MM.1S (cell line): ENCODE measurements at places on chromosomes 4 and X.
A peak's percentile ranks its signal among the peaks of the same experiment; 100 is the strongest.

DNA sequence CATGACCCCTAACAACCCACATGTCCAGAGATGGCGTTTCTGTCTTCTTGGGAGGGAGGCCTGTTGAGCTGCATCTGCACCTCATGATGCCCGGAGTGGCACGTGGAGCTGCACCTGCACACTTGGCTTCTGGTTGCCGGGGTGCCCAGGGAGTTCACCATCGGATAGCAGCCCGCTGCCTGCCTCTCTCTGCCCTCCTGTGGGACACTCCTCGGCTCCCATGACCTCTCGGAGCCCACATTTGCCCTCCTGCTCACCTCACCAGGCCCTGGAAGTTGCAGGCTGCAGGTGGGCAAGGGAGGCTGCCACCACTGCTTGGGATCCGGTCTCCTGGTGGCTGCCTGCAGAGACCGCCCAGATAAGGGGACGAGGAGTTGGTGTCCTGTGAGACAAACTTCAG lies 74.1 kb downstream of the TRAPPC11 start:
- DNase-seq, result no peak

DNA sequence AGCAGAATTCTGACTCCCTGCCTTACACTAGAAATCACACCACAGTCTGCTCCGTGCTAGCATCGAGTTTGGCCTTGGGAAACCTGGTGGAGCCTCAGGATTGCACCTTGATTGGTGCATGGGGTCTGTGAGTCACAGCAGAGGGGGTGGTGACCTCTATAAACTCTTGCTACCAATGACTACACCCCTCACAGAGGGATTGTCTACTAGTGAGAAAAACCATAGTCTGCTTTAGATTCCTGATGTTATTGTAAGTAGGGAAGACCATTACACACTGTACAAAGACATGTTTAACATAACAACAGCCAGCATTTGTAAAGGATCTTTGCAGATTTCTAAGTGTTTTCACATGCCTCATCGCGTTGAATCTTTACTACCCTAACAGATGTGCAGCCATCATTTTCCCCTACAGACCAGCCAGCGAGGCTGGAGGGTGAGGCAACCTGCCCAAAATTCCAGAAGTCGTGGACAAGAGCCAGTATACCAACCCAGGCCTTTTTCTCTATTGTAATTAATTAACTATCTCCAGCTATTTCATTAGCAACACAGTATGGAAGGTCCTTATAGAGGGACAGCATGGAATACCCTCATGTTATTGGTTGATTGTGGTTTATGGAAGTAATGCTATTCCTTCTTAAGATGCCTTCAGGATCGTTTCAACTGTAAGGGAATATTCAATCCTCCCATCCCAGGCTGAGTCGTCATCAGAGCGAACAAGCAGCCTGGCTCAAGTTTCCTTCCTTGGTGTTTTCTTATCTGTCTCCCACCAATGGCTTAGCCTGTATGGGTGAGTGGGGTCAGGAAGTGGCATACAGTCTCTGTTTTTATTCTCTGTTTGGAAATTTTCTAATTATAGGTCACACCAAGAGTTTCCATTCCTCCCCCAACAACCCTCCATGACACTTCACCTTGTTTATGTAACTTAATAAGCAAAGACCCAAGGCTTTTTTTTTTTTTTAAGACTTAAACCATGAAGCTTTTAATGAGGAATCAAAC lies 55.9 kb upstream of the KDR start:
- no peak for DNase-seq

DNA sequence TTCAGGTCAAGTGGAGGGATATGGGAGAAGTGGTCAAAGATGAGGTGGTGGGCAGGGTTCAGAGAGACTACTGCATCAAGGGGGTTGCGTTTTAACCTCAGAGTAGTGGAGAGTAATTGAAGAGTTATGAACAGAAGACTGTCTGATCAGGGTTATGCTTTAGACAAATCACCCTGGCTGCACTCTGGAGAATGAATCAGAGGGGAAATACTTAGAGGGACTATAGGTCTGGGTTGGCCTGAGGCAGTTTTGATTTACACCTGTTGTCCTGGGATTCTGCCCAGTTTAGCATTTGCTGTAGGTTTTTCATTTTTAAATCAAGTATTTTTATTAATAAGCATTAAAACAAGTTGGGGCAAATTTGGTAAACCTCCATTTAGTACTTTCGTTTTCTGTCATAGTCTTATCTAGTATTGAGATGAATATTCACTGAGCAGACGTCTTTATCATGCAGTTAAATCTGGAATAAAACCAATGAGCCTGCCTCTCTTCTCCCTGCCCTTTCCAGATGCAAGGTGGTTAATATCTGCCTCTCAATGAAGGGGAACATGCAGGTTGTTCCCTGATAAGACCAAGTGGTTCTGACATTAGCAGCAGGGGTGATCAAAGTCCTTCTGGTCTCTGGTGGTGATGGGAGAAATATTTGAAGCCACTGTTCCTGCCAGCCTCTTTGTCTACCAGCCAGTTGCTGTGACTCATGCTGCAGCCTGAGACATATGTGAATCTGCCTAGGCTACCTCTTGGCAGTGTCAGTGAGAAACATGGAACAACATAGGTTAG lies 116.0 kb upstream of the RPS6KA3 start:
- no peak for DNase-seq

DNA sequence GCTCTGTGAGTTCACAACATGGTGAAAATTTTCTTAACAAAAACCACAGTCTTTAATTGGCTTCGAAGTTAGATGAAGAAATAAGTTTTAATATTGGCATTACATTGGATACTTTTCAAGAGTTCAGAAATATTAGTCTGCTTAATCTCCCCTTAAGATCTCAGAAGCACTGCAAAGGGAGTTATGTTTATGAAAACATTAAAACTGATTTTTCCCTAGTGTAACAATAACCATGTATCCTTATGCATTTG lies 1.5 kb downstream of the SETD7 start:
- DNase-seq, result no peak

- DNase-seq, result no peak
Observed at GRCh38 chrX:22026731-22027130, 5.4 kb upstream of the PHEX start.

DNA sequence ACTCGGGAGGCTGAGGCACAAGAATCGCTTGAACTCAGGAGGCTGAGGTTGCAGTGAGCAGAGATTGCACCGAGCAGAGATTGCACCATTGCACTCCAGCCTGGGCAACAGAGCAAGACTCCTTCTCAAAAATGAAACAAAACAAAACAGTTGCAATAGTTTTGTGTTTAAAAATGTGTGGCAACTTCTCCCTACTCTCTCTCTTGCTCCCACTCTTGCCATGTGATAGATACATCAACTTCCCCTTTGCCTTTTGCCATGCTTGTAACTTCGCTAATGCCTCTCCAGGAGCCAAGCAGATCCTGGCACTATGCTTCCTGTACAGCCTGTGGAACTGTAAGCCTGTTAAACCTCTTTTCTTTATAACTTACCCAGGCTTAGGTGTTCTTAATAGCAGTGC lies 52.5 kb upstream of the INTU start:
- DNase-seq, result no peak

- DNase-seq, result no peak
Observed at GRCh38 chr4:127641524-127641923, 8.8 kb downstream of the INTU start.

DNA sequence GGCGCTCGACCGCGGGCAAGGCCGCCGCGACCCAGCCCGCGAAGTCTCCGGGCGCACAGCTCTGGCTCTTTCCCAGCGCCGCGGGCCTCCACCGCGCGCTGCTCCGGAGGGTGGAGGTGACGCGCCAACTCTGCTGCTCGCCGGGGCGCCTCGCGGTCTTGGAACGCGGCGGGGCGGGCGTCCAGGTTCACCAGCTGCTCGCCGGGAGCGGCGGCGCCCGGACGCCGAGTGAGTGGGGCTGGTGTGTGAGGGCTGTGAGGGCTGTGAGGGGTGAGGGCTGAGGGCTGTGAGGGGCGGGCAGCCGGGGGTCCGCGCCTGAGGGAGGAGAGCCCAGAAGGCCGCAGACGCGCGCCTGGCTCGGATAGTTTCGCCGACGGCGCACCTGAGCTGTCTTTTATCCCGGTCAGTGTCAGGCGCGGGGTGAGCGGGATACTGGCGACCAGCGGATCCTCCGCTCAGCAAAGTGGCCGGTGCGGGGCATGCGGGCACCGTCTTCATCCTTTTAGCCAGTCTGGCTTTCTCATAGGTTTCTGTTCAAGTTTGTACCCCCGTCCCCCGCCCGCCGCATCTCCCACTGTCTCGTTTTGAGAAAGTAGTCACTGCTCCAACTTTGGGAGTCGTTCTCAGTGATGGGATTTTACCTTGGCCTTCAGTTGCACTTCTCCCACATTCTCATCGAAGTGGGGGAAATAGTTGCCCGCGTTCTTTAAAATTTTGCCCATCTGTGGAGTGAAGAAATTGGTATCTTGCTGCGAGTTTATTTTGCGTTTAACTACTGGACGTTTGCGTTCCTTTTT lies 586 bp downstream of the HERC5 start:
- peak; percentile 57 for DNase-seq

DNA sequence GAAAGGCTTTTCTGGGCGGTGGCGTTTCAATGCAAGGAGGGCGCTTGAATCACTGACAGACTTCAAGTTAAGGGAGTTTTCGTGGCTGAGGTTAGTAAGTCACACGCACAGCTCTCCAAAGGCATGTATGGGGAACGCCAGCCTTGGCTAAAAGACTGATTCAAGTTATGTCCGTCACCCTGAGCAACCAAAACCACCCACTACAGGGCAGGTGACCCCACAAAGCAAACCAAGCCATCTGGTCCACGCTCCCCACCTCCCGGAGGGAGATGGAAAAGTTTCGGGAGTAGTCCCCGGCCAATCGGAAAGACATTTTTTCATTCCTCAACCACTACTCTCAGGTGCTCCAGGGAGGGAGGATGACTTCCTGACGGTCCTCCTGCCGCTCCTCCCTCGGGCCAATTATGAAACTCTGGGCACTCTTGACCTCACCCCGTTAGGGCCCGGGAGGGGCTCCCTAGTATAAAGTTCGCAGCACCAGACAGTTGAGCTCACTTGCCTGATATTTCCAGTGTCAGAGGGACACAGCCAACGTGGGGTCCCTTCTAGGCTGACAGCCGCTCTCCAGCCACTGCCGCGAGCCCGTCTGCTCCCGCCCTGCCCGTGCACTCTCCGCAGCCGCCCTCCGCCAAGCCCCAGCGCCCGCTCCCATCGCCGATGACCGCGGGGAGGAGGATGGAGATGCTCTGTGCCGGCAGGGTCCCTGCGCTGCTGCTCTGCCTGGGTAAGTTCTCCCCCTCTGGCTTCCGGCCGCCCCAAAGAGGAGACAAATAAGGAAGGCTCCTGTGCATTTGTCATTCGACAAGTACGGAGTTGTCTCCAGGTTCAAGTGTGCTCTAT lies at the start of gene EREG:
Gene EREG (plus strand): TSS at position 494 of the 840 bp plus-strand sequence. CDS start 164 bp downstream, at position 658.
- no peak for DNase-seq

DNA sequence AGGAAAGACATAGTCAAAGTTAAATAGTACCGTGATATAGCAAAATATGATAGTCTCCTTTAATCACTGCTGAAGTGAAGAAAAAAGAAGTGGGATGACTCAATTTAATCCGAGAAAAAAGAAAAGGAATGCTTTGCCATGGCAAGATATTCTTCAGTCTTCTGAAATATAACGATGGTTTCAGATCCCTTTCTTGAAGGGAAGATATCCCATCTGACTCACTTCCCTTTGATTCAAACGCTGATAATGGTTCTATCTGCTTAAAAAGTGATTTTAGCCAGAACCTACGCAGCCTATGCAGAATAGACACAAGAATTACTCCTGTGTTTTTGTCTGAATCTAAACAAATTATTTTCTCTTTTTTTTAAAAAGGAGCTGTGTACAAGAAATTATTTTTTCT lies 68.1 kb upstream of the FTHL17 start:
- no peak for DNase-seq

DNA sequence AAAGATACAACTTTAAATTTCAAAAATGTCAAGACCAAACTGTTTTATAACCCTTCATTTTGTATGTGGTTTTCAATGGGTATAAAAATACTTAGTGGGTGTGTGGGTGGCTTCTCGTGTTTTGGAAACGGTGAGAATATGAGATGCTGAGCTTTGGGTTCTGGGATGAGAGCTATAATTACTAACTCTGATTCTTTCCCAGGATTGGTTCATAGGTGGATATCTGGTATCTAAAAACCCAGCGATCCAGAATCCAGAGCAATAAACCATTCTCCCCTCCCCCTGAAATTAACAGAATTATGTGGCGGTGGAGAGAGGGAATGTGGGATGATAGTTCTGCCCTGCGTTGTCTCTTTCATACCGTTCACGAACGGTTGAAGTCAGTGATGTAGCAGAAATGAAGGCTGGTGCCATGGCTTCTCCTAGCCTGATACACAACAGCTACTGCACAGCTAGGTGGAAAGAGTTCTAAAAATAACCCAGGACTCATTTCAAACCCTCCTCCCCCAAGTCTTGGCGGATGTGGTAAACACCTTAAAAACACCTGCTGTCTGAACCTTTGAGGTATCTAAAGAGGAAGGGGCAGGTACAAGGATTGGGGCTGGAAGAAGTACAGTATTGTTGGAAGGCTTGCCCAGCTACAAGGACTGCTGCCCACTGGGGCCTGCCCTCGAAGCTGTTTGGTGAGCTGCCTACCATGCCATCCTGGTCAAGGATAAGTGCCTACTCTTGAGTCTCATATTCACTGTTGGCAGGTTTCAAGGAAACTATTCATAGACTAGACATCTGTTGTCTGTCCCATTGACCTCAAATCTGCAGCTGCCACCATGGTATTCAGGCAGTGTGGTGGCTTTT lies 44.5 kb downstream of the SEPTIN11 start:
- DNase-seq, result peak; percentile 92

DNA sequence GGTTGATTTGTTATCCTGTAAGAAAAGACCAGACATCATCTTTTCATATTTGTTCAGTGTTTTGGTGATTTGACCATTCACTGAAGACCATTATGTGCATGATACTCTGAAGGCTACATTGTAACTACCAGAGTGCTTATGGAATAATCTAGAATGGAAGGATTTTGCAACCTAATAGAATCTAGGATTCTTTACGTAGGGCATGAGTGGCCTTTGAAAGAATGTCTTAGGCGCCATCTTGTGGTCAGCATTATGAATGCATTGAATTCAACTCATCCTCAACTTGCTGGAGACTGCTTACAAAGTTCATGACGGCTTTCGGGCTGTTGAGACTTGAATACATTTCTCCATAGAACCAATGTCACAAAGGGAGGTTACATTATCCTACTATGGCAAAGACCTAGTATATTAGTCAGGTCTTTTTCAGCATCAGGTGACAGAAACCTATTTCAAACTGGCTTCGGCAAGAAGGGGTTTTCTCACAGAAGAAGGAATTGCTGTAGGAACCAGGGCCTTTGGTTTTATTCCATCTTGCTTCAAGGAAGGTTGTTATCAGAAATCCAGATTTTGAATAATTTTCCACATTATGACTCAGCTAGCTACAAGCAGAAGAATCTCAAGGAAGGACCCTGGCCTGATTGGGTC lies 104.1 kb downstream of the GPAT3 start:
- peak; percentile 69 for DNase-seq

DNA sequence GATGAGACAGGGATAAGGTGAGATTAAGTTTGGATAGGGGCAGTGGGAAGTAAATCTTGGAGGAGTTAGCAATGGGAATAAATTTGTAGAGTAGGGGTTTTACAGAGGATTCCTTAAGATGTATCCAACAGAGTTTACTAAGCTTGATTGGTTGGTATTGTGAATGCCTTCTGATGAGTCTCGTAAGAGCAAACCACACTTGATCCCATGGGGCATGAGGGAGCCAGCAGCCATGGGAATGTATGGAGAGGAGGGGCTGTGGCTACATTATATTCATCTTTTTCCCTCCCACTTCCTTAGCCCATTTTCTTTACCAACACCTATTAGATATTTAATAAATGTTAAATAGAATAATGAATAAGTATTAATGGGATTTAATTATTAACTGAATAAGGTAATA lies 126.6 kb upstream of the NDST3 start:
- no peak for DNase-seq
